Activated CD4-positive, alpha-beta T cell treated with anti-CD3 and anti-CD28 coated beads, Interleukin-2, amount 10 ng/mL, durations not matched to agents 7 days and 5 days (primary cell): ENCODE measurements at places on chromosomes 2 and 18.
A peak's percentile ranks its signal among the peaks of the same experiment; 100 is the strongest.

DNA sequence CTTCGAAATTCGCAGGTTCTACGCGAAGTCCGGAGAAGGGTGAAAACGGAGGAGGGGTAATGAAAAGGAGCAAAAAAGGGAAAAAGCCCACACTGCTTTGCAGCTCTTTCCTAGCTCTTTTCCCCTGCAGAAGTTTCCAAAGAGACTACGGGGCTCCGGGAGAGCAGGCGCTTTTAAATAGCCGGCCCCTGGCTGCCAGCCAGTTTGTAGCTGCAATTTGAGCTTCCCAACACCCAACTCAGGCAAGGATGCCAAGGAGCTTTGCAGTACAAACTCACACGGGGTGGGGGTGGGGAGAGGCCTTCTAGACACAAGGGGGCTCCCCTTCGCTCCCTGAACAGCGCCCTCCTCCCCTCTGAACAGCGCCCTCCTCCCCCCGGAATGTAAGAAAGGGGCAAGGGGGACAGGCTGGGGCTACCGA, at the start of gene IGFBP5:
IGFBP5 (minus strand) TSS at position 149 of the 421 bp plus-strand sequence. CDS start 774 bp downstream, outside the sequence.
- H3K27ac ChIP-seq, result no peak within 1 kb of the TSS
- H3K36me3 ChIP-seq, result no peaks in the 10 kb centered on the region
- H3K4me1 ChIP-seq, result peaks cover 29% of the 10 kb centered on the region
- peak within 1 kb of the TSS; percentile 70 for H3K4me3 ChIP-seq

GRCh38 chr2:166773308-166773949, 114.9 kb upstream of the XIRP2 start:
- no peak overlapping the region for H3K27ac ChIP-seq
- no peaks in the 10 kb centered on the region for H3K36me3 ChIP-seq
- no peaks in the 10 kb centered on the region for H3K4me1 ChIP-seq
- no peak for DNase-seq

- no peaks in the 10 kb centered on the region for H3K36me3 ChIP-seq
- H3K27me3 ChIP-seq, result no peaks in the 10 kb centered on the region
- no peak for DNase-seq
- no peak overlapping the region for H3K27ac ChIP-seq
- no peaks in the 10 kb centered on the region for H3K4me1 ChIP-seq
- no peak overlapping the region for H3K4me3 ChIP-seq
These were observed 769.2 kb upstream of the FAM98A start for GRCh38 chr2:34368304-34368703.

GRCh38 chr18:8351161-8351560, 258.1 kb upstream of the RAB12 start:
- no peaks in the 10 kb centered on the region for H3K4me1 ChIP-seq
- H3K27me3 ChIP-seq, result no peaks in the 10 kb centered on the region
- DNase-seq, result no peak
- H3K4me3 ChIP-seq, result no peak overlapping the region

DNA sequence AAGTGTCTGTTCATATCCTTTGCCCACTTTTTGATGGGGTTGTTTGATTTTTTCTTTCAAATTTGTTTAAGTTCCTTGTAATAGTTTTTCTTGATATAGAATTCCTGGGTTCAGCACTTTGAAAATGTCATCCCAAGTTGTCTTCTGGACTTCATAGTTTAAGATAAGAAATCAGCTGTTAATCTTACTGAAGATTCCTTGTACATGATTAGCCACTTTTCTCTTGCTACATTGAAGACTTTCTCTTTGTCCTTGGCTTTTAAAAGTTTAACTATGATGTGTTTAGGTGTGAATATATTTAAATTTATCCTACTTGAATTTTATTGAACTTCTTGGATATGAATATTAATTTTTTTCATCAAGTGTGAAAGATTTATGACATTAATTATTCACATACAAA, 387.2 kb upstream of the CWC22 start:
- no peaks in the 10 kb centered on the region for H3K4me1 ChIP-seq
- DNase-seq, result no peak
- H3K36me3 ChIP-seq, result no peaks in the 10 kb centered on the region
- no peak overlapping the region for H3K4me3 ChIP-seq

DNA sequence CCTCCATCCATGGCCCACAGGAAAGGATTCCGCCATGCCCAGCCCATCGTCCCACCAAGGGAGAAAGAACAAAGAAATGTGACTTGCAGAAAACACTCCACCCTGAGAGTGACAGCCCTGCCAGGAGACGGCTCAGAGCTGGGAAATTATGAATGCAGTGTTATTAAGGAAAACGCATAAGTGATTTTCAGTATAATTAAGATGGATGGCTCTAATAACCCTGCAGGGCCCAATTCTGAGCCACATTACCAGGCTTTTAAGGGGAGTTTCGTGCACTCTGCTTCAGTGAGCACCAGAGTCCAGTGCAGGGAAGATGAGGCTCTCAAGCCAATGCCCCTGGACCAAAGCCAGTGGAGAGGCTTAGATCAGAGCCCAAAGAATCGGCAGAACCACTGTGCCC, 10.6 kb upstream of the TEX51 start:
- no peak overlapping the region for H3K4me3 ChIP-seq
- H3K27me3 ChIP-seq, result no peaks in the 10 kb centered on the region
- DNase-seq, result no peak
- no peaks in the 10 kb centered on the region for H3K36me3 ChIP-seq
- no peak overlapping the region for H3K27ac ChIP-seq

- H3K27ac ChIP-seq, result no peak overlapping the region
- H3K36me3 ChIP-seq, result no peaks in the 10 kb centered on the region
- no peak for DNase-seq
These were observed 13.0 kb upstream of the APCDD1 start for GRCh38 chr18:10441472-10441871.
